CD4-positive, alpha-beta T cell (primary cell): ENCODE measurements at places on chromosomes 7 and 10. TPM values are rescaled to one million over a fixed set of nuclear protein-coding genes. Genes with fewer than 3 reads are reported as not detected.

DNA sequence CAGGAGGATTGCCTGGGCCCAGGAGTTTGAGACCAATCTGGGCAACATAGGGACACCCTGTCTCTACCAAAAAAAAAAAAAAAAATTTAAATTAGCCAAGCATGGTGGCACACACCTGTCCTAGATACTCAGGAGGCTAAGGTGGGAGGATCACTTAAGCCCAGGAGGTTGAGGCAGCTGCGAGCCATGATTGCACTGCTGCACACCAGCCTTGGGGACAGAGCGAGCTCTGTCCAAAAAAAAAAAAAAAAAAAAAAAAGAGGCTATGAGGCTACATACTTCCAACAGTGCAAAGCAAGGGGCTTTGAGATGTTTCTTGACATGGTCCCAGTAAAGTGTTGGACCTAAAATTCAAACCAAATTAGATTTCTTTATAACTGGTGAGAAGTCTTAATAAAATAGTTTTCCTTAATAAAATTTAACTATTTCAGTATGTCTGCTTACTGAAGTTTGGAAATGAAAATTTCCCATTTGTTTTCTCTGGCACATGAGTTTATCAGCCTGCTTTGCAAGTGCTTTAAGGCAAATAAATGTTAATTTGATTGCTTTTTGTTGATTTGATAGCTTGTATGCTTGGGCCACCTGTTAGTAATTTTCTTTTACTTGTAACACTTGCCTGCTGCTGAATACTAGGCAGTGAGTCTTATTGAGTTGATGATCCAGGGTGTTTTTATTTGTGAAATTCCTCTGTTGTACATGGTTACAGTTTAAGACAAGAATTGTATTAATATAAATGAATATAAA, 16.1 kb downstream of the CALU start:
- H3K4me1 ChIP-seq, result no peaks in the 10 kb centered on the region
- peaks cover 68% of the 10 kb centered on the region for H3K36me3 ChIP-seq
- no peak for DNase-seq
- H3K4me3 ChIP-seq, result no peak overlapping the region

The PANK1 gene
- 0.55 TPM for total RNA-seq

GRCh38 chr10:63671317-63671937, 150.2 kb downstream of the REEP3 start:
- no peaks in the 10 kb centered on the region for H3K4me1 ChIP-seq
- DNase-seq, result no peak
- H3K27me3 ChIP-seq, result no peaks in the 10 kb centered on the region
- no peaks in the 10 kb centered on the region for H3K36me3 ChIP-seq
- H3K27ac ChIP-seq, result no peak overlapping the region

DNA sequence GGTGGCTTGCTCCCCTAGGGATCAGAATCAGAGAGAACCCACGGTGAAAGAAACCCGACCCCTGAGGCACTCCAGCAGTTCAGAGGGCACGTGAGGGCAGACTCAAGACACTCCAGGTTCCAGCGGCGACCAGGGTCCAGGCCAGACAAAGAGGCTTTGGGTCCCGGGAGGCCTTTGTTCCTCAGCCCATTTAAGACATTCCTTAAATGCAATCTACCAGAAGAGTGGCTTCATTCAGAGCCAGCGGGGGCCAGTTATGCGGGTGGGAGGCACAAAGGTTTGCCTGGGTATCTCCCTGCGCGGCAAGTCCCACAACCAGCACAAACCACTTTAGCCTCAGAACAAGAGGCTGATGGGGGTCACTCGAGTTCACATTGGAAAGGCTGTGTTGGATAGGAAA, 53.6 kb downstream of the AFAP1L2 start:
- H3K27ac ChIP-seq, result no peak overlapping the region
- H3K4me3 ChIP-seq, result no peak overlapping the region
- H3K4me1 ChIP-seq, result no peaks in the 10 kb centered on the region
- no peaks in the 10 kb centered on the region for H3K36me3 ChIP-seq
- DNase-seq, result no peak

- H3K4me3 ChIP-seq, result no peak overlapping the region
- no peak overlapping the region for H3K27ac ChIP-seq
- H3K36me3 ChIP-seq, result no peaks in the 10 kb centered on the region
- peaks cover 5% of the 10 kb centered on the region for H3K4me1 ChIP-seq
- DNase-seq, result no peak
Observed at GRCh38 chr10:123970207-123970926, 78.8 kb upstream of the CPXM2 start.

DNA sequence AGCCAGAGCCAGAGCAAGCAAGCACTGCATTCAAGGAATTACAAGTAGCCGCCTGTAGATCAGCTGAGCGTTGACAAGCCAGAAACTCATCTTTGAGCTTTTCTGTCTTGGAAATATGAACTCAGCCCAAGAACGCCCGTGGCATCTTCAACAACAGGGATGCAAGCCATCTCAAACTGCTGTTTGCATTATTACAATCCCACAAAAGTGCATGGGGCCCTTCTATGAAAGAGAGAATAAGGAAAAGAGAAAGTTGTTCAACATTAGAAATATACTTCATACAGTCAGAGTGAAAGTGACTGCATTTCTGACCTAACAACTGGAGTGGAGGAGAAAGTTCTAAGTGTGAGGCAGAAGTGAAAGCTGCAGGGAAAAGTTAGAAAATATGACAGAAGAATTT, 6.5 kb downstream of the SGCE start:
- no peak overlapping the region for H3K4me3 ChIP-seq
- no peaks in the 10 kb centered on the region for H3K4me1 ChIP-seq
- no peak overlapping the region for H3K27ac ChIP-seq
- no peak for DNase-seq
- H3K36me3 ChIP-seq, result no peaks in the 10 kb centered on the region

The ENKUR gene
- total RNA-seq, result not detected

GRCh38 chr10:34454590-34455261, 360.4 kb downstream of the PARD3 start:
- no peak overlapping the region for H3K27ac ChIP-seq
- no peaks in the 10 kb centered on the region for H3K4me1 ChIP-seq
- no peak overlapping the region for H3K4me3 ChIP-seq
- H3K36me3 ChIP-seq, result no peaks in the 10 kb centered on the region
- no peaks in the 10 kb centered on the region for H3K27me3 ChIP-seq

- peaks cover 10% of the 10 kb centered on the region for H3K4me1 ChIP-seq
- no peaks in the 10 kb centered on the region for H3K36me3 ChIP-seq
- H3K27me3 ChIP-seq, result no peaks in the 10 kb centered on the region
- peak; percentile 39 for DNase-seq
- no peak overlapping the region for H3K4me3 ChIP-seq
Observed at GRCh38 chr7:150931199-150931869, 46.8 kb downstream of the KCNH2 start.

DNA sequence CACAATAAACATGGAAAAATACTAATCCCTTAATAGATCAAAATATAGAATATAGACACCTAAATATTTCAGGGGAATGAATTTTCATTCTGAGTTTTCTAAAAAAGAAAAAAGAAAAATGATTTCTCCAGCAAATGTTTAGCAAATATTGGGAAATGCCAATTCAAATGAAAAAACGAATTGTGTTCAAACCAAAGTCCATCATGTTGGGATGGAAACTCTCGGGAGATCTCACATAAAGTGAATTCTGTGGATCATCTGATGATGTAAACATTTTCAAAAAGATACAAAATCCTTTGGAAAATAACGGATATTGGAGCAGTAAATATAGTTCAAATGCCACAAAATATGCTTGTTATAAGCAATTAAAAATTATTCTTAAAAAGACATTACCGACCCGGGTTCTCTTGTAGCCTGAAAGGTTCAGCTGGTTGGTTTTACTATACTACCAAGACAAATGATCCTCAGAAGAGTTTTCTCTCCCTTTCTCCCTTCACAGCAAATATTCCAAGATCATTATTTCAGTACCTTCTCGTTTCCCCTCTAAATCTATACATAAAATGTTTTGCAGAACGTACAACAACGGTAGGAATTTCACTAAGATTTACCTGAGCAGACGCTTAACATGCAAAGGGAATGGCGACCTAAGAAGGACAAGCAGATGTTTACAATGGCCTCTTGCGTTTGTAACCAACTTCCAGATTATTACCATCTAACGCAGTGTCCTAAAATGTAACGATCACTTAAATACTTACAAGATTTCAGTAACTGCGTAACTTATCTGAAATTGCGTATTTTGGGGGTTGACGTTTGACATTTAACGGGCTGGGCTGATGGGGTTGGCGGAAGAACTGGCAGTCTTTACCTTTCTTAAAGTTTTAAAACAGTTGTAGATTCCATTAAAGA, 2.5 kb downstream of the HOXA13 start:
- no peak overlapping the region for H3K27ac ChIP-seq
- H3K4me3 ChIP-seq, result no peak overlapping the region
- H3K4me1 ChIP-seq, result peaks cover 53% of the 10 kb centered on the region
- DNase-seq, result no peak
- H3K27me3 ChIP-seq, result peaks cover 88% of the 10 kb centered on the region

GRCh38 chr7:142887282-142888015, 1.9 kb upstream of the TRPV6 start:
- H3K4me1 ChIP-seq, result no peaks in the 10 kb centered on the region
- no peaks in the 10 kb centered on the region for H3K36me3 ChIP-seq
- DNase-seq, result no peak

DNA sequence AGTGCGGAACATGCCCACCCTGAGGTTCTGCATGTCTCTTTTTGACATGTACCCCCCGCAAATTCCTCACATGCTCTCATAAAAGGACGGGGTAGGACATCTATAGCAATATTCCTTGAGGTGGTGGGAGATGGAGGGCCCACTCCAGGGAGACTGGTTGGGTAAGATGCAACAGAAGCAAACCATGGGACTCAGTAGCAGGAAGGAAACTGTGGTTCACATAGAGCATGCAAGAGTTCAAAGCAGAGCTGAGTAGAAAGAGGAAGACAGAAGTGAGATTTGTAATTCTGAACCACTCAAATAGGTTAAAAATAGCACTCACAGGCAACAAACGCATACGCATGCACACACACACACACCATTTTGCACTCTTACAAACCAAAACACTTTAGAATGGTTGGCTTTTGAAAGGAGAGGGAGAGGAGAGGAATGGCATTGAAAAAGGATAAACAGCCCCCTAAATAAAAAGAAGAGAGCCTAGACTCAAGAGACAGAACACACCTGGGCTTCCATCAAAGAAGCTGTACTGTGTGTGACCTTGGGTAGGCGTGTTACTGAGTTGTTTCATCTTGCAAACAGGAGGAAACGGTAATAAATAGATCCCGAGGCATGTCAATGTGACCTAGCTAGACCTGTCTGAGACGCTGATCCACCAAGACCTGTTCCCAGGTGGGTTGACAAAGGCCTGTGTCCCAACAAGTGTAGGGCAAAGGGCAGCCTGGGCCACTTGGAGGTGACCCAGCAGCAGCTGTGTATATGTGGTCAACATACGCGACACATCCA, 77.6 kb upstream of the LRRC4 start:
- peak overlapping the region; percentile 55 for H3K27ac ChIP-seq
- peak; percentile 61 for DNase-seq
- H3K27me3 ChIP-seq, result no peaks in the 10 kb centered on the region

GRCh38 chr7:132495936-132496335, 80.3 kb downstream of the PLXNA4 start:
- no peaks in the 10 kb centered on the region for H3K4me1 ChIP-seq
- H3K27me3 ChIP-seq, result no peaks in the 10 kb centered on the region
- H3K27ac ChIP-seq, result no peak overlapping the region
- H3K36me3 ChIP-seq, result no peaks in the 10 kb centered on the region
- no peak for DNase-seq

DNA sequence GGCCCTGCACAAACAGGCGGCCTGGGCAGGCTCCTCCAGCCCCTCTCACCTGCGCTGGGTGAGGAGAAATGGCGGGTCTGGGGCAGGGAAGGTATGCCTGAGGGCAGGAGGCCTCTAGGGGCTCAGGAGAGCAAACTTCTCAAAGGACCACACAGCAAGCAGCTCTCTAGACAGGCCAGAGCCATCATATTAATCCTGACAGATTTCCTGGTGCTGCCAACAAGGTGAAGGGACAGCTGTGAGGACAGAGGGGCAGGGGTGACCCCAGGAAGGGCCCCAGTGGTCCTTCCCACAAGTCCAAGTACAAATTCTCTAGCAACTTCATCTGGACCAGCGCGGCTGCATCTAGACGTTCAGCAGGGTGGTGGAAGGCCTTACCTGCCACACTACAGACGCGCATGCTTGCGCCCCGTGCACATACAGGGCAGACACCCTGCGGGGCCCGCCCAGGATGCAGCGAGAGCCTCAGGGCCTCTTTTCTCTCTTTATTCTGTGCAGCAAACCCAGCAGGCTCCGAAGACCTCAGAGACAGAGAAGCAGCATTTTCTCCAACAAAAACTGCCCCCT, 62.1 kb downstream of the ZRANB1 start:
- H3K27me3 ChIP-seq, result peaks cover 2% of the 10 kb centered on the region
- H3K36me3 ChIP-seq, result no peaks in the 10 kb centered on the region
- no peak overlapping the region for H3K4me3 ChIP-seq

The MCM10 gene
- total RNA-seq, result 0.16 TPM

The SFTPD gene
- total RNA-seq, result not detected

- peaks cover 22% of the 10 kb centered on the region for H3K4me1 ChIP-seq
- H3K27ac ChIP-seq, result peak overlapping the region; percentile 98
- no peaks in the 10 kb centered on the region for H3K27me3 ChIP-seq
- peak overlapping the region; percentile 74 for H3K4me3 ChIP-seq
- DNase-seq, result peak; percentile 64
Observed at GRCh38 chr7:26199301-26200037, 1.1 kb downstream of the HNRNPA2B1 start.

- no peak overlapping the region for H3K4me3 ChIP-seq
- H3K4me1 ChIP-seq, result peaks cover 5% of the 10 kb centered on the region
- H3K36me3 ChIP-seq, result no peaks in the 10 kb centered on the region
- no peak for DNase-seq
Observed at GRCh38 chr10:79396520-79396919, 48.9 kb downstream of the ZCCHC24 start.

The MEIG1 gene
- not detected for total RNA-seq

DNA sequence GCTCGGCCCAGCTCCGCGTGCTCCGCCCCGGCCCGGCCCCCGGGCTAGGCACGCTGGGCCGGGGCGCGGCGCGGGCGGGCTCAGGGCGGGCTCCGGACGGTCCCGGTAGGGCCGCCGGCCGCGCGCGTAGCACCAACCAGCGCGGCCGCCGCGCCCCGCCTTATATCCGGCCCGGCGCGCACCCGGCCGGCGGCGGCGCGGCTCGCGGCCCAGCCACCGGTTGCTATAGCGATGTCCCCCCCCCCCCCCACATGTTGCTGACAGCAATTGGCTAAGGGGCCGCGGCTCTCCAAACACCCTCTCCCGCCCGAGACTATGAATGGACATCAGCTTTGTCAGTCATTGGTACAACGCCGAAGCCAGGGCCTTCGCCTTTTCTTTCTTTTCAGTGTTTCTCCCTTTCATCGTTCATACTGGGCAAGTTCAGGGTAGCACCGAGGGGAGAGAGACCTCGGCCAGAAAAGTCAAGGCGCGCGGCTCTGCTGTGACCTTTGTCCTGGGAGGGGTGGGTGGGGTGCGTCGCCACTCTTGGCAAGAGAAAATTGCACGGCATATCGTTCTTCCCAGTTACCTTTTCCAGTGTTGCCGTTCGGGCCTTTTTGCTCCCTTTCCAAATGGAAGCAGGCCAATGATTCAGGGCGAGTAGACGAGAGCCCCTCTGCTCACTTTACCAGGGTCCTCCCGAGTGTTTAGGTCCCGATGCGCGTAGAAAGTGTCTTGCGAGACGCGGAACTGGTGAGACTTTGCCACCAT, 354.2 kb downstream of the DNAJB6 start:
- H3K4me1 ChIP-seq, result peaks cover 50% of the 10 kb centered on the region
- H3K27ac ChIP-seq, result no peak overlapping the region
- no peak overlapping the region for H3K4me3 ChIP-seq
- DNase-seq, result no peak
- peaks cover 59% of the 10 kb centered on the region for H3K27me3 ChIP-seq
- H3K36me3 ChIP-seq, result no peaks in the 10 kb centered on the region
